ENCODE measurements at places on chromosomes 12 and 14.
A peak's percentile ranks its signal among the peaks of the same experiment; 100 is the strongest.

DNA sequence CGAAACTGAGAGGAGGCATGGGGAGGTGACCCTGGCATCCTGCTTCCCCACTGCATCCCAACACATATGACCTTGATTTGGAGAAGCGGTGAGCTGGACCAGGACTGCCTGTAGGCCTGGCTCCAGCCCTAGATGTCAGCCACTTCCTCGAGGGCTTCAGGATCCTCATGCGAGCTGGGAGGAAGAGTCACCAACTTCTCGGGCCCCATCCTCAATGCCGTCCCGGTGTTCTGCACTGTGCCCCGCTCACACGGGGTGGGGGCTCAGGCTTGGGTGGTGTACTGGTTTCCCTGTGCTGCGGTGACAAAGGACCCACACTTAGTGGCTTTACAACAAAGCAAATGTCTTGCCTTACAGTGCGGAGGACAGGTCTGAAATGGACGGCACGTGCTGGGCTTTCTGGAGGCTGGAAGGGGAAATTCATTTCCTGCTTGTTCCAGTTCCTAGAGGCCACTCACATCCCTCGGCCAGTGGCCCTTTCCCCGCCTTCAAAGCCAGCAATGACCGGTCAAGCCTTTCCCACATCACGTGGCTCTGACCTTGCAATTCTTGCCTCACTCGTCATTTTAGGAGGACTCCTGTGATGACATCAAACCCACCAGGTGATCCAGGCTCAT lies 298.1 kb upstream of the RTL1 start:
- no peak for DNase-seq

DNA sequence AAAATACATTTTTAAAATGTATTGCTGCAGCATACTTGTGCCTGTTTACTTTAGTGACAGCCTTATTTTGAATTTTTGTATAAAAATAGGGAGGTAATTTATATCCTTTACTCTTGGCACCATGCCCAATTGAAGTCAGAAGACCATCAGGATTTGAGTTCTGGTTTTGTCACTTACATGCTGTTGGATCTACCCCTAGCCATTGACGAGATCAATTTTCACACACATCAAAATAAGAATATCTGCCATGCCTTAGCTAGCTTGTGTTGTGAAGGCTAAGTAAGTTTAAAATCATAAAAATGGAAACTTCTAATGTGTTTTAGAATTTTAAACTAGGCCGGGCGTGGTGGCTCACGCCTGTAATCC lies 381.8 kb downstream of the KCNH5 start:
- no peak for DNase-seq

DNA sequence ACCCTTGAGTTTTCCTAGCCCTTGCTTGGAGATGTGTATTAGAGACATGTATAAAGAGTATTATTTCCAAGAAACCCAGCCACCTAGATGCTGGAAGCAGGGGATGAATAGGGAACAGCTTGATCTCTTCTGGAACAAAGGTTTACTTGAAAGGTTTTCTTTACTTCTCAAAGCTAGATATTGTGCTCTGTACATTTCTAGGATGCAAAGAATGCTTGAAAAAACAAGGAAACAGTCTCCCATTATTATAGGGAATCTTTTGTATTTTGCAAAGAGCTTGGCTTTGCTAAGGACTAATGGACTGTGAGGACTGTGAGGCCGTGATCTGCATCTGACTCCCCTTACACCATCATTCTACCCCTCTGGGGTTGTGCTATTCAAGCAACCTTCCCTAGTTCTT lies 77.9 kb downstream of the PRICKLE1 start:
- no peak for DNase-seq

GRCh38 chr12:27009881-27010301 lies 4.3 kb downstream of the TM7SF3 start:
- peak; percentile 24 for DNase-seq

DNA sequence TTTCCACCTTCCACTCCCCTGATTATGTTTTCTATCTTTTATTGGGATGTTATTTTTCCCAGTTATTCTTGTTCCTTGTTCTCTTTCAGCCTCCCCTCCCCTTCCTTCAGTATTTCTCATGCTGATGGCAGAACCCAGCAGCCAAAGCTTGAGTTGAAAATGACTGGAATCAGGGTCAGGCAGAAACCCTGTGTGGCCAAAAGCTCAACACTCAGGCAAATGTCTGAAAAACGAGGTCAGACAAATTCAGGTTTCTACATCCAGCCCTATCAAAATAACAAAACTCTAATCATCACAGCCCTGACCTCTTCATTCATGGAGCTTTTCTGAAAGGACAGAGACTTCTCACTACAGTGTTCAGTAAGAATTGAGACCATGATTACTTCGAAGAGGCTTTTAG lies 134.6 kb downstream of the PTPRR start:
- no peak for DNase-seq

Measured in GF-D8 (cell line).